Iris pigment epithelial cell (primary cell): ENCODE measurements at places on chromosomes 12 and 14.
A peak's percentile ranks its signal among the peaks of the same experiment; 100 is the strongest.

GRCh38 chr14:75402867-75403413 lies 24.9 kb upstream of the JDP2 start:
- no peak for DNase-seq

- no peak for DNase-seq
Measured at GRCh38 chr12:2732290-2732689, 62.5 kb upstream of the FKBP4 start.

GRCh38 chr12:110317911-110318310 lies 36.9 kb downstream of the ATP2A2 start:
- DNase-seq = peak; percentile 86

GRCh38 chr12:102847131-102847530 lies 69.9 kb downstream of the PAH start:
- no peak for DNase-seq

- DNase-seq = no peak
Measured at GRCh38 chr12:108605690-108606406, 8.0 kb upstream of the TMEM119 start.

DNA sequence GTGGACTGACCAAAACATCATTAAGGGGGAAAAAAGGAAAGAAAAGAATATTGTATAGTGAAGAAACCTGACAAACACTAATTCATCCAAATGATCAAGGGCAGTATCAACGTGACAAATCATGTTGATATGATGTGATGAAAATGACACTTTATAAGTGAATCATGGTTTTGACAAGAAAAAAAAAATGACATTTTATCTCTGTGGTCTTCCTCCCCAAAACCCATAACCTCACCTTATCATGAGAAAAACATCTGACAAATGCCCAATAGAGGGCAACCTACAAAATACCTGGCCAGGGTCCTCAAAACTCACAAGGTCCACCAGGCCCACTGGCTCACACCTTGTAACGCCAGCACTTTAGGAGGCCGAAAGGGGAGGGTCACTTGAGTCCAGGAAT lies 13.8 kb downstream of the TMED10 start:
- DNase-seq = no peak

DNA sequence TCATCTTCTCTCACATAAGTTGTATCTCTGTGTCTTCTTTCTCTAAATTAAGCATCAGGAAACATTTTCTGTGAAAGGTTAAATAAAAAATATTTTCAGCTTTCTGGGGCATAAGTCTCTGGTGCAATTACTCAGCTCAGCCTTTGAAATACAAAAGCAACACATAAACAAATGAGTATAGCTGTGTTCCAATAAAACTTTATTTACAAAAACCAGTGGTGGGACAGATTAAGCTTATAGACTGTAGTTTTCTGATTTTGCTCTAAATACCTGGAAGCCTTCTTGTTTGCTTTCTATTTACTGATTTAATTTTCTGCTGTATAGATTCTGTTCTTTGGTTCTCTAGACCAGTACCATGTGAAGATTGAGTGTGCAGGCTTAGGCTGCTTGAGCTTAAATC lies 655.1 kb downstream of the VRK1 start:
- DNase-seq = no peak

DNA sequence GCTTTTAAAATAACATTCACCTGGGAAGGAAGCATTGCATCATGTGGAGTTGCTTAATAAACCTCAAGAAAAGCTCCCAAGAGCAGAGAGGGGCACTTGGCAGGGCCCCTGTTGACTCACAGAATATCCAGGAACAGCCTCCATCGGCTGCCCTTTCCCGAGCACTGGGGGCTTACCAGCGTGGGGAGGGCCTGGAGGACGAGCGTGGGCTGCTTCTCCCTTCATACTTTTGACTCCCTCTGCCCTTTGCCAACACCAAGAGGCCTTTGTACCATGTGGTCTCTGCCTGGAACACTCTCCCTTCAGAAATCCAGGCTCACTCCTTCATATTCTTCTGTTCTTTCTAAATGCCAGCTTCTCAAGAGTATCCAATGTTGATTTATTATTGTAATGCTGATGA lies 492.1 kb upstream of the TMEM132C start:
- DNase-seq = no peak

DNA sequence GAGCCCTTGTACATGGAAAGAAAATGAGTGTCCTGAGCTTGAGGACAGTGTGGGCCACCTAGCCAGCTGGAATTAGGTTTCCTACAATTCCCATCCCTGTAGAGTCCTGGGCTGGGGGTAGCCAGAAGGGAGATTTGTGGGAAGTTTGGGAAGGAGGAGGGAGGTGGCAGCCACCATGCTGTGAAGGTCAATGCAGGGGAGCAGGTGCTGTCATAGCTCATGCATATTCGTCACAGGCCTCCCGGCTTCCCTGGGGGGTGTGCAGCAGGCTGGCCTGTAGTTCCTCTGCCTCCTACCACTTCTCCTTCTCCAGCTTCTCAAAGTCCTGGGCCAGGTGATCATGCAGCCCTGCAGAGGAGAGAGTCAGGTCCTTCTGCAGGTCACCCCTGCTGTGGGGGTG lies 121.3 kb downstream of the TBX3 start:
- no peak for DNase-seq

DNA sequence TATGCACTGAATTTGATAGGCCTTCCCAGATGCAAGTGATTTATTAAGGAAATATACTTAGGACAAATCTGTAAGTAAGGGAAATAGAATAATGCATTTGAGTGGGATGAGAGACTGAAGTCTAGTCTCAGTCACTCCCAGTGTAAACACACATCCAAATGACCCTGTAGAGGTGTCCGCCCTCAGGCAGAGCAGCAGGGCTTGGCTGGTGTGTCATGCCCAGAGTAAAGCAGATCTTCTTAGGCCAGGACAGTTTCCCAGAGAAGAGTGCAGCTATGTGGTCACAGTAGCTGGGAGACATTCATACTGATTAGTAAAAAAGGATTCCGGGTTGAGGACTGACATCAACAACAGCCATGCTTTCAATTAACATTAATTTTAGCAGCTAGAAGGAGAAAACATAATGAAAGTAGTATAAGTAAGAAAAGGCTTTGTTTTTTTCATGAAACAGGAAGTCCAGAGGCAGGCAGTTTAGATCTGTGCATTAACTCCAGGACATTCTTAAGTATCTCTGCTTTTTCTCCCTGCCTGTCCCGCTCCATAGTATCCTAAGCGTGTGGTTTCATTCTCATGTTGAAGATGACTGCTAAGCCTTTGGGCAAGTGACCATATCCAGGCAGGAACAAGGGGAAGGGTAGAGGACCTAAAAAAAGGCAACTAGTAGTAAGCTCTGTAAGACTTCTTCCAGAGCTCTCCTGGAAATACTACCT lies 35.7 kb downstream of the CNTN1 start:
- DNase-seq = no peak

- peak; percentile 55 for DNase-seq
Measured at GRCh38 chr14:22510527-22511110, 78.4 kb downstream of the DAD1 start.

- DNase-seq = peak; percentile 9
Measured at GRCh38 chr14:31692376-31692781, 131.2 kb downstream of the NUBPL start.

DNA sequence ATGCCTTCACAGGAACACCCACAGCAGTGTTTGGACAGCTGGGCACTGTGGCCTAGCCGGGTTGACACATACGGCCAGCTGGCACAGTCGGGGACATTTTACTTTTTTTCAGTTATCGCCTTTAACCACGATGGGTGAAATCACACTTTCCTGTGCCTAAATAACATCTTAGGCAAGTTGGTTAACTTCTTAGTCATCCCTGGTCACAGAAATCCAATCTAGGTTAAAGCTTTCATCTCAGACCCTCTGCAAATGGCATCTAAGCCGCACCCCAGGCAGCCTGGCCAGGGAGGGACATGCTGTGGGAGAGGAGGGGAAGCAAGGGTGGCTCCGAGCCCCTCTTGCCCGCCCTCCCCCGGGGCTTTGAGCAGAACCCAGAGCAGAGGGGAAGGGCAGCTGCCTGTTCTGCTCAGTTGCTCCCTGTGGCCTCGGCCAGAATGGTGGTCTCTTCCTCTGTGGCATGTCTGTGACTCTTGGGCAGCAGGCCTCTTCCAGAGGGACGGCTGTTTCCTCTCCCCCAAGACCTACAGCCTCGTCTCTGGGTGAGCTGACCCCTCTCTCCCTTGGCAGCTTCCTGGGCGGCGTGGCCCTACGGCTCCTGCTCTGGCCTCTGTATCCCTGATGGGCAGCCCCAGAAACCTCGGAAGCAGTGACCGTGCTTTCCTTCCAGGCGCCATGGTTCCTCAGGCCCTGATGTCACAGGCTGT lies 85.4 kb upstream of the DYNC1H1 start:
- DNase-seq = peak; percentile 19

GRCh38 chr12:52892974-52893373 lies 11.9 kb downstream of the KRT8 start:
- no peak for DNase-seq

GRCh38 chr12:93587611-93588010 lies 15.1 kb downstream of the SOCS2 start:
- no peak for DNase-seq

DNA sequence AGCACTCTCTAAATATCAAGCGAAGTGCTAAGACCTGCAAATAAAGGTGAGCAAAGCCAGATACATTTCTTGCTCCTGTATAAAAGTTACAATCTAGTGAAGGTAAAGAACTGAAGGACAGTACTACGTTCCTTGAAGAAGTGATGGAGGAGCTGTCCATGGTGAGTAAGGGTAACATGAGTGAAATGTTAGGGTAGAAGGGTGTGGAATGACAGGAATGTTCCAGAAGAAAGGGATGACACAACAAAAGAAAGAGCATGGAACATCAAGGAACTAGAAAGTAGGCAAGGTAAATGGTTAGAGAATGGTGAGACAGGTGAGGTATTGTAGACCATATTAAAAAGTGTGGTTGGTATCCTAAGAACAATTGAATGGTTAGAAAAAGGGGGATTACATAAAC lies 272.4 kb downstream of the ACSS3 start:
- DNase-seq = no peak
